ENCODE measurements at places on chromosomes 7 and 10. TPM values are rescaled to one million over a fixed set of nuclear protein-coding genes. Genes with fewer than 3 reads are reported as not detected.

Gene GATA3
- 0.35 TPM for total RNA-seq

Gene TSPAN13
- 13.9 TPM for total RNA-seq

Gene MACC1
- total RNA-seq = 28.2 TPM

Gene BICC1
- total RNA-seq = 3.3 TPM

- no peak for DNase-seq
Measured at GRCh38 chr10:74104480-74104879, 46.1 kb downstream of the AP3M1 start.

DNA sequence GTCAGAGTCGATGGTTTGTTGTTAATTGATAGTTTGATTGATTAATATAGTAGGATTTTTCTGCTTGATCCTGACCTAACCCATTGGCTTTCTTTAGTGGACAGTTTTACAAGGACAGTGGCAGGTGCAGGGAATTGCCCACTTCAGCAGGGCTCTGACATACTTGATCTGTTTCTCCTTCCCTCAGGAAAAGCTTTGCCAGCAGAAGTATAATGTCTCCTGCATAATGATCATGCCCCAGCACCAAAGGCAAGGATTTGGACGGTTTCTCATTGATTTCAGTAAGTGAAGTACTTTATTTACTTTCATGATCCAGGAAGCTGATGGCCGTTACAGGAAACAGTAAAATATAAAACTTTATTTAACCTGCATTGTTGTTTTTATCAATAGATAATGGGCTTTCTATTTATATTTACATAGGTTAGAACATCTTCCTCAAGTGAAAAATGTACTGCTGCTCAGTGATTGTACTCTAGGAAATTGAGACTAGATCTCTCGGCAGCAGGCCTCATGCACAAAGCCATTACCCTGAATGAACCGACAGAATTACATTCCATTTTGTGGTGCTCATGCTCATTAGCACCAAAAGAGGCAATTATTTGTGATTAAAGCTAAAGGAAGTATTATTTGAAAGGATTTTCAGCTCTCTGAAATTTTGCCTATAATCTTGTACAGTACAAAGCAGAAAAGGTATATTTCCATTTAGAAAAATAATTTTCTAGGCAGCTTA is 122.5 kb upstream of the SAMD8 start:
- no peak for DNase-seq

- no peak for DNase-seq
Measured at GRCh38 chr10:23584396-23584795, 145.5 kb downstream of the OTUD1 start.

DNA sequence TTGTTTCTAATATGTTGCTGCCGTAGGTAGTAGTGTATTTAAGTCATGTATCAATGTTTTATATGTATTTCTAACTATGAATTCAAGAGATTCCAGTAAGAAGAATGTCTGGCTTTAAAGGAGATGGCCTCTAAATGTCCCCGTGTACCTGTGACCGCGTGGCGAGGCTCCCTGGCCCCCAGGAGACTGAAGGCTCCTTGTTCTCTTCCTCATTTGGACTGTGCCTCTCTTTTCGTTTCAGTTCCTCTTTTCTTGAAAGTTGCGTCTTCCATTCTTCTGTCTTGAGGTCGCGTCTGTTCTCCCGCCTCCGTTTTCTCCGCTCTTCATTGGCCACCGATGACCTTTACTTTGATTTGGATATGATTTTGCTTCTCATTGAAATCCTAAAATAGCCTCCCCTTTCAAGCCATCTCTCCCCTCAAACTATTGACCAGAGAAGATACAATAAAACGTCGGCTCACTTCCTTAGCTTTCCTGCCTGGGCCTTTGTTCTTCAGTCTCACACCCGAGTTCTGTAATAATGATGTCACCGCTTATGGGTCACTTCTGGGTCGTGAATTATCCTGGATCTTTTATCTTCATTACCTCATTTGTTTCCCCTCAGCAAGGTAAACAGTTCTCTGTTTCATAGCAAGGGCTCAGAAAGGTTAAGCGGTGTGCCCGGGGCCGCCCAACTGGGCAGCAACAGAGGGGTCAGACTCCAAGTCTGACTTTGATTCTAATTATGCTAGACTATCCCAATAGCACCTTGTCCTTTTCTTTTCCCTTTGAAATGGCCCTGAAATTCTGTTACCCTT is 28.7 kb downstream of the WIPI2 start:
- DNase-seq = no peak

DNA sequence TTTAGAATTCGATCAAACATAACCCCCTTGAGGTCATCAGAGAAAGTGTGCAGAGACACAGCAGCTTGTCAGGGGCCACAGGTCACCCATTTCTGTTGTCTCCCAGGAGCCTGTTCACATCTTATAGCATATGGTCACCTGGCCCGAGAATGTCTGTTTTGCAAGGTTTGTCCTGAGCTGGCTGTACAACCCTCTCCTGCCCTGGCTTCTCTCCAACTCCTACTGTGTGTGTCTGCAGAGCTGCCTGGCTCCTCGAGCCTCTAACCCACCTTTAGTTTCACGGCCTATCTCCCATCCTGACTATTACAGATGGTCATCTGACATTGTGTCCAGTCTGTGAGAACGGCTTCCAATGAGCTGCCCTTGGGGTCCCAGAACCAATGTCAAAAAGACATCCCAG is 683.4 kb downstream of the SDK1 start:
- no peak for DNase-seq

All from esophagus squamous epithelium (tissue), 5 donors.